ENCODE measurements at places on chromosomes 2 and 18.

- no peak for DNase-seq
Observed at GRCh38 chr18:22342625-22343024, 75.1 kb downstream of the CTAGE1 start.

- DNase-seq, result no peak
Observed at GRCh38 chr18:69400253-69400975, at the start of gene DOK6. TSS of gene DOK6 (plus strand) at chr18:69400888.

DNA sequence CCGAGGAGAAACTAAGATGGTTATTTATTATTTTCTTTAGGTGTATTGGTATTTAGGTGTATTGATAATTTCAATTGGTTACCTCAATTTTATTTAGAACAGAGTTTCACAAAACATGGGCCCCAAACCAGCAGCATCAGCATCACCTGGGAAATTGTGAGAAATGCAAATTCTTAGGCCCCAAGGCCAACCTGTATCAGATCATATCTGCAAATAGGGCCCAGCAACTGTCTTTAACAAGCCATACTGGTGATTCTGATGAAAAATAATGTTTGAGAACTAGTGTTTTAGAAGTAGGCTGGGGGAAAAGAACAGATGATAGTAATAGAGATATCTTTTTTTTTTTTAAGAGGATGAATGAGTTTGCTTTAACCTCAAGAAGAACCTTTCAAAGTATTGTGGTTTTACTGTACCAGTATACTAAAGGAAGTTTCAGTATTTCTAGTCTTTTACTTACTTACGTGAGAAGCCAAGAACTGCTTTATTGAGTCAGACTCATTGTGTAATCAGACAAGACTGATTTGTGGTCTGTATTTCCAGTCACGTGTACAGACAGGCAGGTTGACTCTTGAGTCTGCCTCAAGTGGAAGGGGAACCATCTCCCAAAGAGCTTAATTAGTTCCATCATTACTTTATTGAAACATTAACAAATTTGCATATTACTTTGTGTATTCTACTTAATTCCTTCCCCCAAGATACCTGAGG, 60.4 kb upstream of the GAREM1 start:
- DNase-seq, result peak; percentile 40

DNA sequence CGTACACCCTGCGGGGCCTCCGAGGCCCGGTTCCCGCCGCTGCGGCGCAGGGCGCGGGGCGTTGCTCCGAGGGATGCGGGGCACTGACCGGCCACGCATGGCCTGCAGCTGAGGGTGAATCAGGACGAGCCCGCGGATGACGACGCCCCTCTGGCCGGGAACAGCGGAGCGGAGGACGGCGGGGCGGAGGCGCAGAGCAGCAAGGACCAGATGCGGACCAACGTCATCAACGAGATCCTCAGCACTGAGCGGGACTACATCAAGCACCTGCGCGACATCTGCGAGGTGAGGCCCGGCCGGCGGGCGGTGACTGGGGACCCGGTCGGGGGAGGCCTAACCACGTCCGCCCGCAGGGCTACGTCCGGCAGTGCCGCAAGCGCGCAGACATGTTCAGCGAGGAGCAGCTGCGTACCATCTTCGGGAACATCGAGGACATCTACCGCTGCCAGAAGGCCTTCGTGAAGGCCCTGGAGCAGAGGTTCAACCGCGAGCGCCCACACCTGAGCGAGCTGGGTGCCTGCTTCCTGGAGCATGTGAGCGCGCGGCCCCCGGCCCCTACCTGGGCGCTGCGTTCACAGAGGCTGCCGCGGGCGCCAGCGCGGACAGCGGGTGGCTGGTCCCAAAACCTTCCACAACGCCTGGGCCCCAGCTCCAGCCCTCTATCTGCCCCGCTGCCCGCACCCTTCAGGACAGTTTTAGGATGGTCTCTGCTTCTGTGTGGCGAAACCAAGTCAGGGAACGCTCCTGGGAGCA, 53.2 kb downstream of the FAM168B start:
- peak; percentile 62 for DNase-seq

DNA sequence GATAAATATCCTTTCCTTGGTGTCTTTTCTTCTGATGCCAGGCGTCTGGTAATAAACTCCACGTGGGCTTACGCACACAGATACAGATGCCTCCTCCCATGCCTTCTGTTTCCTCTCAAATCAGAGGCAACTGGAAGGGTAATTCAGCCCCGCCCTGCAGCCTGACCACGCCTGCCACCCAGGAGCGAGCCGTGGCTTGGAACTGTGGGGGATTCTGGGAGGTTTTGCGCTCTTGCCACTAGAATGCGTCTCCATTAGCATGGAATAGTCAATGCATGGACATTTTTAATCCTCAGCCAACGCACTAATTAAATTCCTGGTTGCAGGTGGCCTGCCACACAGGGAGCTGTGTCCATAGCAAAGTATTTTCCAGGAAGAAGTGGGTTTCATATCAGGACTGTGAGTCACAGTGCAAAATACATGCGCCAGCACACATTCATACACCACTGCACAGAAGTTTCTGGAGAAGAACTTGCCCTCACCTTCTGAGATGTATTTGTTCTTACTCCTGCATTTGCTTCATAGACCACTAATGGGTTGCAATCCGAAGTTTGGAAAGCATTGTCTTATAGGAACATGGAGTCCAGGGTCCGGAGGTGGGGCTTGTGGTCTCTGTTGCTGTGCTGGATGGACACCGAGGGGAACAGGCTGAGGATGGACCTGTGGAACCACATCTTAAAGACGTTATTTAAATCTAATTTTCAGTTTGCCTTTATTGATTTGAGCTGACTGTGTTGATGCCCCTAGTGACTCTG, 151.4 kb downstream of the LDLRAD4 start:
- DNase-seq, result peak; percentile 19

DNA sequence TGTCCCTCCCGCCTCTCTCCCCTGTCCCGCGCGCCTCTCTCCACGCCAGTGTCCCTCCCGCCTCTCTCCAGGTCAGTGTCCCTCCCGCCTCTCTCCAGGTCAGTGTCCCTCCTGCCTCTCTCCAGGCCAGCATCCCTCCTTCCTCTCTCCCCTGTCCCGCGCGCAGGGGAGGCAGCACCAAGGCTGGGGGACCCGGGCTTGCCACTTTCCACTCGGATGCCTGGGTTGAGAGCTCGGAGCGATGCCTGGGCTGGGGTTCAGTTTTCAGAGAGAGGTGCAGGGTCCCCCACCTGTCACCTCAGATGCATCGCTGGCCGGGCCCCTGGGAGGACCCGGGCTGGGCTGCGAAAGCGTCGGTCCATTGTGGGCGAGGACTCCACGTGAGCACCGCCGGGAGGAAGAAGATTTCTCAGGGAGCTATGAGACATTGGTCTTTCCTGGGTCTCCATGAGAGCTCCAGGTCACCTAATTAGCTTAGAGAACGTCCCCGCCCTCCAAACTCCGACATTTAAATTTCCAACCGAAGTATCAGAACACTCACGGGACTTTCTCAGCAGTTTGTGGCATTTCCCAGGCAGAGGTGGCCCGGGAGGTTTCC, 2.1 kb downstream of the FBLN7 start:
- no peak for DNase-seq

- no peak for DNase-seq
Observed at GRCh38 chr18:79167526-79168190, 98.5 kb downstream of the ATP9B start.
